ENCODE measurements at places on chromosomes 12 and 14.
A peak's percentile ranks its signal among the peaks of the same experiment; 100 is the strongest.

DNA sequence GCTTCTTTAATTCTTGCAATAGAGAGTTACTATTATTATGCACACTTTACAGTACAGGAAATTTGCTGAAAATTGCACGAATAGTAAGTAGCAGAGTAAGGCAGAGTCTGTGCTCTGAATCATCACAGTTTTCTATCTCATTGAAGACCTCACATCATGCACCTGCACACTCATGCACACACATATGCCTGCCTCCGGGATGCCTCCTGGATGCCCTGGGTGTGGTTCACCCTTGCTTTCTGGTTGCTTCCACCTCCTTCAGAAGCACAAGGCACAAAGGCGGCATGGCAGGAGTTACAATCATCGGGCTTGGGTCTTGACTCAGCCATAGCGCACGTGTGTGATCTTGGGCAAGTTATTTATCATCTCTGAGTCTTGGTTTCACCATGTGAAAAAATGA lies 564.0 kb downstream of the VRK1 start:
- no peak for DNase-seq

GRCh38 chr14:54976316-54976715 lies 50.6 kb downstream of the WDHD1 start:
- no peak for DNase-seq

DNA sequence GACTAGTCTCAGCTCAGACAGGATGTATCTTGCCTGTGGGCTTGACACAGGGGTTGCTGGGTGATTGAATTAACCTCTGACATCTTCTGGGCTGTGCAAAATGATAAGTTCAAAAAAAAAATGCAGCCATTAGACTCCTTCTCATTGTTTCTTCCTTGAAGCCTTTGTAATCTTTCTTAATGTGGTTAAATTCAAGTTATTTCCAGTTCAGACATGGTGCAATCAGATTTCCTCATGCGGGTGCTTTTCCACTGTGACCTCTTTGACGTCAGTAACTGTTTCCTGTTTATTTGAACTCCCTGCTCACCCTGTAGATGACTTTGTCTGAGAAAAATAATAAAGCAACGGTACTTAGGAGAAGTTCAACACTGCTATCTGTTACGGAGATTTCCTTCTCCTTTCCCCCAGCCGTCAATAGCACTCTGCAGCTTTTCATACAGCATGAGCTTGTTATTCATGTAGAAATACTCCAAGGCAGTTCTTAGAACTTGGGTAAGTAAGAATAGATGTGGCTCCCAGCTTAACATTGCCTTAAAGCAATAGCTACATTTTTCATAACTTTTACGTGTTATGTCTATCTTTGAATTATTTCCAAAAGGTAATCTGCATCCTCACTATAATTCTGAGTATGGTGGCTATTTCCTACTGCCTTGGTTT lies 155.5 kb downstream of the PRKCH start:
- peak; percentile 67 for DNase-seq

DNA sequence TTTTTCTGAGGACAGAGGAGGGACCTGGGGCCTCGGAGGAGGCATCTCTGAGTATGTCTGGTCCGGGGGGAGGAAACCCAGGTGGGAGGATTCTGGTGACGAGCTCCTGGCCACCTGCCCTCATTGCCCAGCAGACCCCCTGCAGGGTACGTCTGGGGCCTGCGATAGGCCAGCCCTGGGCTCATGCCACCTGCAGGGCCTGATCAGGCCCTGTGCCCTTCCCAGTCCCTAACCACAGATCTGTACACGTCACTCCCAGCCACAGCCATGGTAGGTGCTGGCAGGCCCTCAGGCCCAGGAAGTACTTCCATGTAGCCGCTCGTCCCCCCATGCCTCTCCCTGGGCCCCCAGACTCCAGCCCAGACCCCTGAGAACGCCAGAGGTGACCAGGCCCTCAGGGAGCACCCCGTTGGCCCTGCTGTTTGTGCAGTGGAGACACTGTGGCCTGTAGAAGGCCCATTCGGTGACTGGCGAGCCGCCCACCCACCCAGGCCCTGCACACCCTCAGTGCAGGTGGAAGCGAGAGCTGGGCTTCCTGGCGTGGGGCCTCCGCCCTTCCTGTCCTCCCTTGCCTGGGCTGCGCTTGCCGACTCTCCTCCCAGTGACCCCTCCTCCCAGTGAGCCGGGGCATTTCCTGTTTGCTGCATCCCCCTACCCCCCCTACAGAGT lies 5.7 kb downstream of the INF2 start:
- DNase-seq: no peak

DNA sequence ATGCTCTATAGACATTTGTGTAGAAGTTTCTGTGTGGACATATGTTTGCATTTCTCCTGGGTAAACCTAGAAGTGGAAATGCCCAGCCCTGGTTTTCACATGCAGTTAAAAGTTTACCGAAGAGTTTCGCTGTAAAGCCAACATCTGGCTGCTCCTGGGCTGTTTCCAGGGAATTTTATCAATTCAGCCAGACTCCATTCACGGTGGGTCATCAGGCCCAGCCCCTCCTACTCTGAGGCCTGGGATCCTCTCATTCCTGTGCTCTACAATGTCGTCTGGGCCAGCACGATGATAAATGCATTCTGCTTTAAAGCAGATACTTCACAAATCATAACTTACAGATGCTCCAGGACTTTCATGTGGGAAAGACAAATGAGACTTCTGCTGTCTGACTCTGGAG lies 7.1 kb downstream of the NUAK1 start:
- DNase-seq: no peak

GRCh38 chr14:100140452-100141078 lies 18.9 kb downstream of the DEGS2 start:
- DNase-seq: no peak

GRCh38 chr12:92696216-92696615 lies 6.6 kb upstream of the PLEKHG7 start:
- DNase-seq: no peak

- DNase-seq: no peak
Observed at GRCh38 chr14:89469210-89470198, 52.5 kb upstream of the FOXN3 start.

GRCh38 chr12:27252934-27253333 lies 8.8 kb downstream of the STK38L start:
- DNase-seq: no peak

DNA sequence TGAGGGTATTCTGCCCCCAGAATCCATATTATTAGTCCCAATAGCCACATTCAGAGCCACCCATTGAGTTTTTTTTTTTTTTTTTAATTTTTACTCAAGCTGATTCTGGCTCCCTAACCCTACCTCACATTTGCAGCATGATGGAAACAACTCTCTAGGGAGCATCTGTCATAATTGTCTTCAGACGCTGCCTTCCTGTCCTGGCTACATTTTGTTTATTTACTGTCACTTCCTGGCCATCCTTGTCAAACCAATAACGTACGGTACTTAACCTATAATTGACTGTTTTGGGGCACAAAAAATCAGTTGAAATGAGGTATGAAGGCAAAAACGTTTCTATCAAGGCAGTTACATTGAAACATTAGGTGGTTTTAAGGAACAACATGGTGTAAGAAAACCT lies 2.1 kb downstream of the GLIPR1 start:
- DNase-seq: no peak

- DNase-seq: no peak
Observed at GRCh38 chr12:93569301-93569655, 3.2 kb upstream of the SOCS2 start.

DNA sequence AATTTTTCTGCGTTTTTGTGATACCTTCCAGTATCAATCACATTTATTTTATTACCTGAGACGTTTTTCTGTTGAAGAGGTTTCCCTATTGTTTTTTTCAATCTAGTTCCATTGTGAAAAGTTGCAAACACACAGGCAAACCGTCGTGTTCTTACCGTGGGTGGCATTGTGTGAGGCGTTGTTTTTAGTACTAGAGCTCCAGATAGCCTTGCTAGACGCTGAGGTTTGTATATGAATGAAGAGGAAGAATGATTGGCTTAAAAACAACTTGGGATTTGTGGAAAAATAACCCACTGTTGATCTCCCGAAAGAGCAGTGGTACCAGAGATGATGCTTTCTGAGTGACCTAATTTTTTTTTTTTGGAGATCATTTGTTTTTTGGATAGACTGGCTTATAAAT lies 1.0 kb downstream of the SOCS4 start:
- no peak for DNase-seq

- no peak for DNase-seq
Observed at GRCh38 chr12:42410340-42410739, 84.4 kb downstream of the PPHLN1 start.

GRCh38 chr14:21880918-21881317 lies 207.3 kb upstream of the OR4E1 start:
- no peak for DNase-seq

DNA sequence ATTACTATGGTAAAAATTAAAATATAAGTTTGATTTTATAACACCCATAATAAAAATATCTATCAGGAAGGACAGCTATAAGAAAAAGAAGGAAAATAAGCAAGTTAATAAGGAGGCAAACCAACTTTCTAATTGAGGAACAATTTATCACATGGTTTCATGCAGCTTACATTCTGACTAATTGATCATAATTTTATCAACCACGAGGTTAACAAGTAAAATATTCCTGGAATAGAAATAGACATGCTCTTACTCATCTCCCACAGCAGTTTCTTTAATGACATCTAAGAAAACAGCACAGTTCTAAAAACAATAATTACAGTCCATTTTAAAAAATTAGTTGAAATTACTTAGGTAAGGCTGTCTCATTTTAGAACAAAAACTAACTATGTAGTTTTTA lies 130.8 kb upstream of the KRR1 start:
- no peak for DNase-seq

GRCh38 chr12:3380200-3381043 lies 110.6 kb upstream of the PRMT8 start:
- no peak for DNase-seq

DNA sequence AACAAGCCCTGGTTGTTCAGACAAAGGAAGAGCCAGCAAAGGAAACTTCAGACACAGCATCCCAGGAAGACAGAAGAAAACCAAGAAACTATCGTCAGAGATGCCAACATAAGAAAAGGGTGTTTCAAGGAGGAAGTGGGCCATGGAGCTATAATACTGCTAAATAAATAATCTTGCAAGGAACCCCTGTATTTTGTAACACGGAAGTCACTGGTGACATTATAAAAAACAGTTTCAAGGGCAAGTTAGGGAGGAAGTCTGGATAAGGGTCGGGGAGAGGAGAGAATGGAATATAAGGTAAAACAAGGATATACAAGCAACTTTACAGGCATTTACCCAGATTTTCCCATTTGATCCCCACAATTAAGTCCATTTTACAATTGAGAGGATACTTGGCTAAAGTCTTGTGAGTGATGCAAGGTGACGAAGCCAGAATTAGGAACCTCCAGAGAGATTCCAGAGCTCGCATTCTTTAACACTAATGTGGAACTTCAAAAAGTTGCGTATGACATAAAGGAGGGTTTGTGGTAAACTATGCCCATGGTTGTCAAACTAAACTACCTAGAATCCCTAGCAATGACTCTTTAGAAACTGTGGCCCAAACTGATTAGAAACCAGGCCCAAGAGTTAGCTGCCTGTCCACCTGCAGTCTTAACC lies 46.4 kb downstream of the PPM1H start:
- DNase-seq: no peak

DNA sequence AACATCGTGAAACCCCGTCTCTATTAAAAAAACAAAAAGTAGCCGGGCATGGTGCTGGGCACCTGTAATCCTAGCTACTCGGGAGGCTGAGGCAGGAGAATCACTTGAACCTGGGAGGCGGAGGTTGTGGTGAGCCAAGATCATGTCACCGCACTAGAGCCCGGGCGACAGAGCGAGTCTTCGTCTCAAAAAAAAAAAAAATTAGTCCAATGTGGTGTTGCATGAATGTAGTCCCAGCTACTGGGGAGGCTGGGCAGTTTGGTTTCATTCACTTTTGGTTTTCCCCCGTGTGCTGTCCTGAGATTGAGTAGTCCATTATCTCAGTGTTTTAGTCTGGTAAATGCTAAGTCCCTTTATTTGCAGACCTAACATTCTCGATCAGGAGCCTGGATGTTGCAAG lies 19.5 kb downstream of the RPS29 start:
- no peak for DNase-seq

DNA sequence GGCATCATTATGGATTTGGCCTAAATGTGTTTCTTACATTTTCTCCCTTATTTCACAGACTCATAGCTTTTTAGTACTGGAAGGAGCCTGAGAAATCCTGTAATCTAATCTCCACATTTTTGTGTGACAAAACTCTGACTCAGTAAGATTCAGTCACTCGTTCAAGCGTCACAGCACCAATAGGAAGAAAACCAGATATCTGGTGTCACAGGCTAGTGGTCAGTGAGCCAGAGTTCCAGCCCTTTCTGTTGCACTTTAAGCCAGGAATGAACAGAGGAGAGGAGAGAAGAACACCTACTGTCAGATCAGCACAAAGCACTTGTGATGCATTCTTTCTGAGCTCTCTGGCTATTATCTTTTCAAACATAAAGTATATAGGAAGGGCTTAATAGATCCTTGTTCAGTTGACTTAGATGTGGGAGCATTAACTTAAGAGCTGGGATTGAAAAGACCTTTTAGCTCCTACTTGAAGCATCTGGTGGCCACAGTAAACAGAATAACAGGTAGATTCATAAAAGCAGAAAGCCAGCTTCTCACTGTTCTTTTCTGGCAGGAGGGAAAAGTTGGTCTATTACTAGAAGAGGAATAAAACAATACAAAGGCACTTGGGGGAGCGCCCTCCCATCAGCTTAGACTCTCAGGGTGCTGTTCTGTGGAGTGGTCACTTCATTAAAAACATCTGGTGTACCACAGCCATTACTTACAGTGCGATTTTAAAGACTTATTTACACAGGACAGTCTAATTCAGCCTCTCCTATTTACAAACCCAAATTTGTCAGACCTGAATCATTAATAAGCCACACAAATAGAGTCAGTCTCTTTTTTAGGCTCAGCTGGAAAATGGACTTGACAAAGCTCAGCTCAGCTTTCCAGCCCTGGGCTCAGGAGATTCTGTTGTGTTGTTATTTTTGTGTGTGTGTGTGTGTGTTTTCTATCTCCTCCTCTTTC lies 12.2 kb upstream of the NID2 start:
- no peak for DNase-seq

GRCh38 chr12:32110417-32110816 lies 3.8 kb downstream of the BICD1 start:
- no peak for DNase-seq

DNA sequence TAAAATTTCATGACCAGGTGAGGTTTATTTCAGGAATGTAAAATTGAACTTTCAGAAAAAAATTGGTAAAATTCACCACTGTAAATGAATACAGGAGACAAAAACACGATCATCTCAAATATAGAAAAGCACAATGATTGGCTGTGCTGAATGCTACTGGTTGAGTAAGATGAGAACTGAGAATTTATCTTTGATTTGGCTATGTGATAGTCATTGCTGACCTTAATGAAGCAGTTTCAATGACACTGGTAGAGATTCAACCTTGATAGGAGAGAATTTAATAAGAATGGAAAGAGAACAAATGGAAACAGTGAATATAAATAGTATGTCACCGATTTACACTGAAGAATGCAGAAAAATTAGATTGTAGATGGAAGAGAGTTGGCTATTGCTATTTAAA lies 6.4 kb upstream of the PMCH start:
- no peak for DNase-seq

DNA sequence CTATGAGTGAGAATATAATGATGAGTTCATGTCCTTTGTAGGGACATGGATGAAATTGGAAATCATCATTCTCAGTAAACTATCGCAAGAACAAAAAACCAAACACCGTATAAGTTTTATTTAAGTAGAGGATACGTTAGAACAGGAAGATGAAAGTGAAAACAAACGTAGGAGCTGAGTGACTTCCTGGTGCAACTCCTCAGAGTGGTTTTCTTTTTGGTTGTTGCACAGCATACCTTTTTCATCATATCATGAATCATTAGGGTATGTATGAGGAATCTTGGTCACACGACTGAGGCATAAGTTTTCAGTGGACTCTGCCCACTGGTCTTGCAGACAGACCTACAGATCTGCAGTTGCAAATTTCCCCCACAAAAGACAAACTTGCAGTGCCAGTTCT lies 199.0 kb downstream of the LRFN5 start:
- DNase-seq: no peak

Measured in stimulated activated CD4-positive, alpha-beta T cell treated with anti-CD3 and anti-CD28 coated beads, Interleukin-1b, Interleukin-23, amount 100 ng/mL, for 48 hours (primary cell).